ENCODE measurements at places on chromosomes 4 and X. TPM values are rescaled to one million over a fixed set of nuclear protein-coding genes. Genes with fewer than 3 reads are reported as not detected.
A peak's percentile ranks its signal among the peaks of the same experiment; 100 is the strongest.

CT45A3 gene
- total RNA-seq: not detected

NEUROG2 gene
- 9.6 TPM for total RNA-seq

GRCh38 chr4:112147697-112148096 lies 2.4 kb downstream of the FAM241A start:
- no peak overlapping the region for H3K4me3 ChIP-seq
- no peak for DNase-seq
- H3K36me3 ChIP-seq: no peaks in the 10 kb centered on the region

GRCh38 chr4:675036-675882 lies 917 bp downstream of the MYL5 start:
- peak; percentile 65 for DNase-seq
- H3K27ac ChIP-seq: peak overlapping the region; percentile 97
- peak overlapping the region; percentile 96 for H3K4me3 ChIP-seq
- H3K36me3 ChIP-seq: peaks cover 19% of the 10 kb centered on the region

- H3K4me1 ChIP-seq: no peaks in the 10 kb centered on the region
- 0 out of 2 replicates have a peak, but pooled peaks cover 4% of the 10 kb centered on the region for H3K27me3 ChIP-seq
- H3K27ac ChIP-seq: no peak overlapping the region
- H3K36me3 ChIP-seq: no peaks in the 10 kb centered on the region
- H3K4me3 ChIP-seq: no peak overlapping the region
Observed at GRCh38 chr4:146641762-146642161, 3.1 kb downstream of the POU4F2 start.

GRCh38 chr4:92235731-92236130 lies 68.0 kb upstream of the GRID2 start:
- no peaks in the 10 kb centered on the region for H3K27me3 ChIP-seq
- no peak overlapping the region for H3K4me3 ChIP-seq
- H3K36me3 ChIP-seq: no peaks in the 10 kb centered on the region
- no peak for DNase-seq

DNA sequence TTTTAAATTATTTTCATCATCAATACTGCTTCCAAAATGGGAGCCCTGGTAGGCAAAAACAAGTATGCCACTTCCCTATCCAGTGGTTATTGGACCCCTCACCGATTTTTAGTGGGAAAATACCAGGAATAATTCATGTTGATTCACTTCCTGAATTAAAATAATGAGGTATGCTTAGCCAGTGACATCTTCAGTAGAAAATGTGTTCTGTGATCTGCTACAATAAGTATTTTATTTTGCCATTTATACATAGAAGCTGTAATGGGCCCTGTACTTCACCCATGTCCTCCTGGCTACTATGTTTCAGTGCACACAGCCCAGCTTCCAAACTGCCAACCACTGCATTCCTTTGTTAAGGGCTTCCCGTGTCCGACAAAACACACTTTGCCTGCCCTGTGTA lies 41.0 kb upstream of the KLHL34 start:
- no peaks in the 10 kb centered on the region for H3K4me1 ChIP-seq
- no peak overlapping the region for H3K27ac ChIP-seq
- H3K27me3 ChIP-seq: no peaks in the 10 kb centered on the region

DNA sequence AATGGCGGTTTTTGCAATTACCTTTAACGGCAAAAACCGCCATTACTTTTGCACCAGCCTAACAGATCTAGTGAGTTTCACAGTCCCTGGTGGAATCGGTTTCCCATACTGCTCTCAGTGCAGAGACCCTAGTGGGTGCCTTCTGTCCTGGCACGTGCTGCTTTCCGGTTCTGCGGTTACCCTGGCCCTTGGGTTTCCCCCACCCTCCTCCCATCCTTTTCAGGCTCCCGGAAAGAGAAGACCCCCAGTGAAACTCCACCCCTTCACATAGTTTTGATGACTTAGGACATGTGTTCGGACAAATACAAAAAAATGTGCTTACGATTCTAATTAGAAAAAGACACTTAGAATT lies 36.9 kb downstream of the NLGN3 start:
- H3K4me3 ChIP-seq: peak overlapping the region; percentile 66
- H3K36me3 ChIP-seq: 0 out of 2 replicates have a peak, but pooled peaks cover 3% of the 10 kb centered on the region
- H3K4me1 ChIP-seq: peaks cover 26% of the 10 kb centered on the region
- H3K27me3 ChIP-seq: no peaks in the 10 kb centered on the region
- no peak for DNase-seq
